ENCODE measurements at places on chromosomes 7 and 10. TPM values are rescaled to one million over a fixed set of nuclear protein-coding genes. Genes with fewer than 3 reads are reported as not detected.

LFNG gene
- polyA plus RNA-seq: 52.7 TPM

FXYD4 gene
- 0.15 TPM for polyA plus RNA-seq

EVX1 gene
- polyA plus RNA-seq: not detected

LRRD1 gene
- polyA plus RNA-seq: not detected

ASZ1 gene
- polyA plus RNA-seq: not detected

ZNF277 gene
- polyA plus RNA-seq: 18.6 TPM

HOXA9 gene
- polyA plus RNA-seq: 6.3 TPM

MKX gene
- 0.15 TPM for polyA plus RNA-seq

GRM8 gene
- polyA plus RNA-seq: not detected

P4HA1 gene
- 13.4 TPM for polyA plus RNA-seq

ABCB1 gene
- 0.69 TPM for polyA plus RNA-seq

NANOS1 gene
- polyA plus RNA-seq: 1.6 TPM

XRCC2 gene
- 0.09 TPM for polyA plus RNA-seq

AOAH gene
- 5.2 TPM for polyA plus RNA-seq

CACNB2 gene
- polyA plus RNA-seq: 1.0 TPM

IL2RA gene
- polyA plus RNA-seq: 2.4 TPM

PRLHR gene
- not detected for polyA plus RNA-seq

AKR1D1 gene
- polyA plus RNA-seq: not detected

ITGB8 gene
- 1.6 TPM for polyA plus RNA-seq

SPDYE18 gene
- 0.66 TPM for polyA plus RNA-seq

TMEM176A gene
- 36.7 TPM for polyA plus RNA-seq

RAB18 gene
- polyA plus RNA-seq: 30.6 TPM

CCDC7 gene
- 0.67 TPM for polyA plus RNA-seq

NUDT5 gene
- 60.3 TPM for polyA plus RNA-seq

SPDYE6 gene
- not detected for polyA plus RNA-seq

CCL26 gene
- polyA plus RNA-seq: 0.82 TPM
